ENCODE measurements at places on chromosomes 16 and 17. TPM values are rescaled to one million over a fixed set of nuclear protein-coding genes. Genes with fewer than 3 reads are reported as not detected.
A peak's percentile ranks its signal among the peaks of the same experiment; 100 is the strongest.

DNA sequence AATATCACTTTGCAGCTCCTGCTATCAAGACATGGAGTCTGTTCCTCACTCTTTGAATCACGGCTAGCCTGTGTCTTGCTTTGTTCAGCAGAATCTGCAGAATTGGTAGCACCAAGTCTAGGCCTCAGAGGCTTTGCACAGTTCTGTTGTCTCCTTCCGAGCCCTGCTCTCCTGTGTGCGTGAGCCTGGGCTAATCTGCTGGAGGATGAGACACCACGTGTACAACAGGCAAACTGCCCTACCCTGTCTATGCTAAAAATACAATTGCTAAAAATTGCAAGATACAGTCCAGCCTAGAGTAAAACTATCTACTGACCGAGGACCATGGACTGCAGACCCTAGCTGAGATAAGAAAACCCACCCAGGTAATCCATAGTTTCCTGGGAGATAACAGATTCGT is 484.7 kb downstream of the NPIPA7 start:
- H3K27me3 ChIP-seq = no peaks in the 10 kb centered on the region
- H3K36me3 ChIP-seq = no peaks in the 10 kb centered on the region
- H3K4me1 ChIP-seq = no peaks in the 10 kb centered on the region
- no peak overlapping the region for H3K27ac ChIP-seq
- DNase-seq = no peak

DNA sequence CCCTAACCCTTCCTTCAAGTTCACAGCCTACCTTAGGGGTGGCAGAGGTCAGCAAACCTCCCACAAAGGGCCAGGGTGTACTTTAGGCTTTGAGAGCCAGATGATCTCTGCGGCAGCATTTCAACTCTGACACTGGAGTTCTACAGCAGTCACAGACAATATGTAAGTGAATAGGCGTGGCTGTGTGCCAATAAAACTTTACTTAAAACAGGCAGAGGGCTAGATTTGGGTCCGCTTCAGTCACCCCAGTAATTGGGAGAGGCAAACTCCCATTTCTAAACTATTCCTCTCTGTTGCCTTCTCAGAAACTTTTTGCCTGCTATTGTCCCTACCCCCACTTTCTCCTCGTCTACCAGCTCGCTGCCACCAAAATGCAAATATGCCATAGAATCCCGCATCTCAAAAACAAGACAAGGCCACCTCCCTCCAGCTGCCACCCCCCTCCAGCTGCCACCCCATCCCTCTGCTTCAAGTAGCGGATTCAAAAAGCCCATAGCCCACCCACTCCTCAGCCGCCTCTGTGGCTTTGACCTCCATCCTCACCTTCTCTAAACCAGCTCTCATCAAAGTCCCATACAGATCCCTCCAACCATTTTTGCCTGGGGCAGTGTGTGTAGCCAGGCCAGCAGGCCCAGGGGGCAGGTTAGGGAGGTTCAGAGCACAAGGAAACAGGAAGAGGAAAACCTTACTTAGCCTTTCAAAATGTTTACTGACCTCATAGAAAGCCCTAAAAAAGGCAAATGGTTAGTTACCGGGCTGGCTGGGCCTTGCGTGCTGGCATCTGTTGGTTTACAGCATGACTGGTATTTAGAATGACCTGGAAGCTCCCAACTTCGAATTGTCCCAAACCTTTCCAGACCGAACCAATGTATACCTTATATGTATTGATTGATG is 19.9 kb upstream of the DNAH17 start:
- H3K27ac ChIP-seq = no peak overlapping the region
- no peaks in the 10 kb centered on the region for H3K27me3 ChIP-seq
- H3K4me3 ChIP-seq = no peak overlapping the region
- no peaks in the 10 kb centered on the region for H3K36me3 ChIP-seq
- no peaks in the 10 kb centered on the region for H3K4me1 ChIP-seq

DNA sequence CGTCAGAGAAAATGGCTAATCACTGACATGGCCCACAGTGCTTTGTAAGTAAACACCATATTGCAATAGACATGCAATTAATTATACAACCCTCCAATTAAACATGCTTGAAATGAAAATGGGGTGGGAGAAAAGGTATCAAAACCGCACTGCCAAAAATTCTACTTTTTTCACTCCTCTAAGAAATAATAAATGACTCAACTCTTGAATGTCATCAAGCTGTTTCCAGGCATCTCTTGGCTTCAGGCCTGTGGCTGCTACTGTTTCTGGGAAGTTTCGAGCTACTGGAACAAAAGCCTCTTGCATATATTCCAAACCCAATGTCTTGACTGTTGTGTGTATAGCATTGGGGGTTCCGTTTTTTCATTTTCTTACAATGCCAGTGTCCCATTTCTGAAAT is 412.6 kb downstream of the RBFOX1 start:
- H3K4me3 ChIP-seq = no peak overlapping the region
- DNase-seq = no peak
- peaks cover 3% of the 10 kb centered on the region for H3K27me3 ChIP-seq
- H3K36me3 ChIP-seq = no peaks in the 10 kb centered on the region
- H3K27ac ChIP-seq = no peak overlapping the region

DNA sequence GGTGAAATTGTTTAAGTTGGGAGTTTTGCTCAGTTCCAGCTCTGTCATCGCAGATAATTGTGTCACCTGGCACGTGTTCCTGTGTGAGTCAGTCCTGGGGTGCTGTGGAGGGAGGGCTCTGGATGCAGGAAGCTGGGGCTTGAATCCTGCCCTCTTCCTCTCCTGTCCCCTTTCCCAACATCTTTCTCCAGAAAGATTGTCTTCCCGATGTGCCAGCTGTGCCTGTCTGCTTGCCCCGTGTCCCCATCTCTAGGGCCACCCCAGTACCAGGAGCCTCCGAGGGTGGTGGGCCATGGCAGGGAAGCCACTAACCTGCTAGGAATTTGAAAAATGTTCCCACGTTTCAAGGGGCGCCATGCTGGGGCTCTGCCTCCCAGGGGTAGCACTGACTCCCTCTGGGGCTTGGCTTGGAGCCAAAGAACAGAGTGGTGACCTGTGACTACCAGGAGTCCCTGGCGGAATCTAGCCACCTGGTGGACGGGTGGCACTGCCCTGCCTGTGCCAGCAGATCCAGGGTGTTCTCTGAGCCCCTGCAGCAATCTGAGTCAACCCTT is 198.1 kb downstream of the ENGASE start:
- no peaks in the 10 kb centered on the region for H3K4me1 ChIP-seq
- DNase-seq = no peak
- H3K27ac ChIP-seq = no peak overlapping the region
- H3K27me3 ChIP-seq = no peaks in the 10 kb centered on the region
- H3K4me3 ChIP-seq = no peak overlapping the region

GRCh38 chr16:11650641-11651591 is 17.3 kb upstream of the SNN start:
- H3K27me3 ChIP-seq = no peaks in the 10 kb centered on the region
- no peak overlapping the region for H3K27ac ChIP-seq
- no peaks in the 10 kb centered on the region for H3K36me3 ChIP-seq
- DNase-seq = no peak
- no peak overlapping the region for H3K4me3 ChIP-seq

DNA sequence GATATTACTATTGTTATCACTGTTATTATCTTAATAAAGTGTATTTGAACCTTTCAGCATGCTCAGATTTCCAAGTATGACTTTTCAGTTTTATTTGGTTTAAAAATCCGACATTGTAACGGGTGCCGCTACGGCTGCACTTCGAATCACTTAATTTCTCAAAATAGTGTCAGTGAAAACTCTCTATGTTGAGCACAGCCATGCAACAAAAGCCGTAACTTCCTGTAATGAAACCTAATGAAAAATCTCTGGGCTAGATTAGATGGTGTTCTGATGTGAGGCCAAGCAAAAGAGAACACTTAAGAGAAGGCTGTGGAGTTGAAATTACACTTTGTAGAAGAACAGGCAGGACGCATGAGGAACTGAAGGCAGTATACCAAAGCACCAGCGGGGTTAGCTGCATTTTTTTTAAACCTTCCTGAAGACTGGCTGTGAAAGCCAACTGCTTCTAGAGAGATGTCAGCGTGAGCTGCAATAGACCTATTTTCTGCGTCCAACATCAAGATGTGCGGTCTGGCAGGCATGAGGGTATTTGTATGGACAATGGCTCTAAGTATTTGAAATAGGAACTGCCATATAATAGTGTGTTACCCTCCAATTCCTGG is 1545.0 kb upstream of the GOT2 start:
- H3K36me3 ChIP-seq = no peaks in the 10 kb centered on the region
- no peak overlapping the region for H3K27ac ChIP-seq
- no peaks in the 10 kb centered on the region for H3K27me3 ChIP-seq

DNA sequence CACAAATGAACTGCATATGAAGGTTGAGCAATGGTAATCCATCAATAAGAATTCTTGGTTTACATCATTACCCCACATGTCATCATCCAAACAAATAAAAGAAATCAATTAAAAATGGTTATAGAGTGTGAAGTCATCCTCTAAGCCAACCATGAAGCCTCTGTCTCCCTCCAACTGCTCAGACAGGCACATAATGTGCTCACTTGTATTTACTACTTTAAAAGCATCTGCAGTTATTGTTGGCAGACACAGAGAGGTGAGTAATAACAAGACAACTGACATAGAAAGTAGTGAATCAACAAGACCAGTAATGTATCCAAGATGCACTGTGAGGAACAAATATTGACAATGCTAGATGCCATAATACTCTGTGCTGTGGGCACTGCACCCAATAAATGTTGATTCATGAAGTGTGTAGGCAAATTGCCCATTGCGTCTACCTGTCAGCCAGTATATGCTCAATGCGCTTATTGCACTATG is 20.0 kb downstream of the ADAMTS18 start:
- no peaks in the 10 kb centered on the region for H3K36me3 ChIP-seq
- DNase-seq = no peak
- no peak overlapping the region for H3K4me3 ChIP-seq
- no peaks in the 10 kb centered on the region for H3K4me1 ChIP-seq

The TACO1 gene
- 14.3 TPM for total RNA-seq

The HP gene
- 13,922 TPM for total RNA-seq

- no peaks in the 10 kb centered on the region for H3K27me3 ChIP-seq
- H3K4me3 ChIP-seq = no peak overlapping the region
- H3K27ac ChIP-seq = no peak overlapping the region
- H3K4me1 ChIP-seq = no peaks in the 10 kb centered on the region
These were observed 80.6 kb downstream of the C16orf95 start for GRCh38 chr16:87236516-87237115.

DNA sequence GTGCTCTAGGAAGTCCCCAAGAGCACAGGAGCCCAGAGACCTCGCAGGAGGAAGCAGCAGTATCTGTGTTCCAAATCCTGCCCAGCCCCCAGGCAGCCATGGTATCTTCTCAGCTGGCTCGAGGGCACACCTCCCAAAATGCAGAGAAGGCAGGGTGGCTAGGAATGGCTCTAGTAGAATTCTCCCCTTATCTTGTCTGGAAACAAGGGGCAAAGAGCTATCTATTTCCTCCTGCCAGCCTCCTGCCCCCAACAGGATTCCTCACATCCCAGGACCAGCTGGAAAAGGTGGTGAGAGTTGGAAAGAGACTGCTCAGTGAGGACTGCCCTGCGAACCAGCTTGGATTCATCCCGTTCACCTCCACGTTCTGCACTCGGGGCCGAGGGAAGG is 8.6 kb upstream of the TSPOAP1 start:
- no peak overlapping the region for H3K4me3 ChIP-seq
- peak overlapping the region; percentile 86 for H3K27ac ChIP-seq
- no peaks in the 10 kb centered on the region for H3K27me3 ChIP-seq
- no peak for DNase-seq
- H3K36me3 ChIP-seq = no peaks in the 10 kb centered on the region
- no peaks in the 10 kb centered on the region for H3K4me1 ChIP-seq

The ACSM2B gene
- 852 TPM for total RNA-seq

DNA sequence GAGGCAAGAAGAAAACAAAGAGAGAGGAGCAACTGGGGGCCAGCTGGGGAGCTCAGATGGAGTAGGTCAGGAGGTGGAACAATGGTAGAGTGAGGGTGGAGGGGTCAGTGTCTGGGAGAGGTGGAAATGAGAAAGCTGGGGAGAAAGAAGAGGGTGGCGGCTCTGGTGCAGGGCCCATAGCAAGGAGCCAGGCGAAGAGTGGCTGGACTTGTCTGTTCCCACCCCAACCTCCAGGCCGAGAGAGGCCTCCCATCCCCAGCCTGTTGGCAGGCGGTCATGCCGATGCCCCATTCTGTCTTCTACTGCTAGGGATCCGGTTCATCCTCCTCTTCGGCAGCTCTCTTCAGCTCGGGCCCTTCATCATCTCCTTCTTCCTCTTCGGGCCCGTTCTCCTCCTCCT is 31.3 kb downstream of the AP1G1 start:
- no peak overlapping the region for H3K4me3 ChIP-seq
- H3K27me3 ChIP-seq = no peaks in the 10 kb centered on the region
- H3K4me1 ChIP-seq = no peaks in the 10 kb centered on the region
- peaks cover 15% of the 10 kb centered on the region for H3K36me3 ChIP-seq
- DNase-seq = no peak
- no peak overlapping the region for H3K27ac ChIP-seq

- H3K36me3 ChIP-seq = no peaks in the 10 kb centered on the region
- H3K27ac ChIP-seq = no peak overlapping the region
- H3K4me3 ChIP-seq = no peak overlapping the region
- no peaks in the 10 kb centered on the region for H3K27me3 ChIP-seq
- no peak for DNase-seq
- no peaks in the 10 kb centered on the region for H3K4me1 ChIP-seq
These were observed 218.0 kb upstream of the ZFHX3 start for GRCh38 chr16:73265935-73266334.

The CHRNE gene
- total RNA-seq = 0.84 TPM

GRCh38 chr16:52552643-52553042 is 5.7 kb upstream of the TOX3 start:
- H3K36me3 ChIP-seq = no peaks in the 10 kb centered on the region
- DNase-seq = no peak
- H3K4me1 ChIP-seq = no peaks in the 10 kb centered on the region
- no peaks in the 10 kb centered on the region for H3K27me3 ChIP-seq

The IL32 gene
- 328 TPM for total RNA-seq

The MTSS2 gene
- 45.1 TPM for total RNA-seq

The BCO1 gene
- total RNA-seq = 0.23 TPM

The KRTAP16-1 gene
- total RNA-seq = not detected

- H3K36me3 ChIP-seq = no peaks in the 10 kb centered on the region
- no peak overlapping the region for H3K27ac ChIP-seq
- no peaks in the 10 kb centered on the region for H3K4me1 ChIP-seq
- no peak overlapping the region for H3K4me3 ChIP-seq
- peak; percentile 45 for DNase-seq
- no peaks in the 10 kb centered on the region for H3K27me3 ChIP-seq
These were observed 131.3 kb downstream of the AIPL1 start for GRCh38 chr17:6303664-6304063.

The SLC5A11 gene
- total RNA-seq = 0.67 TPM

DNA sequence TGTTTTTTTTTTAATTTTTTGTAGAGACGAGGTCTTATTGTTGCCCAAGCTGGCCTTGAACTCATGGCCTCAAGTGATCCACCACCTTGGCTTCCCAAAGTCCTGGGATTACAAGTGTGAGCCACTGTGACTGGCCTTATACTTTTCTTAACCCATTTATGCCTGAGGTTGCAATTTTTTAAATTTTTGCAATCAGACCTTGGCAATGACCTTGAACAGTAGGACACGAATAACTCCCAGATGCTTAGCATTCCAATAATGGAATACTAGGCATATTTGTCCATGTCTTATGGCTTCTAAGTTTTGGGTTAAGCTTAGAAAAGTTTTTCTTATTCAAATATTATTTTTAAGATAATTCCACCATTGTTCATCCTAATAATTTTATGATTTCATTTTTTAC is 28.3 kb upstream of the TMEM97 start:
- DNase-seq = no peak
- H3K4me3 ChIP-seq = no peak overlapping the region
- H3K4me1 ChIP-seq = no peaks in the 10 kb centered on the region
- H3K27me3 ChIP-seq = no peaks in the 10 kb centered on the region
